ENCODE measurements at places on chromosomes 2 and 18.

- DNase-seq, result no peak
These were observed 535.8 kb downstream of the GALR1 start for GRCh38 chr18:77785415-77785975.

DNA sequence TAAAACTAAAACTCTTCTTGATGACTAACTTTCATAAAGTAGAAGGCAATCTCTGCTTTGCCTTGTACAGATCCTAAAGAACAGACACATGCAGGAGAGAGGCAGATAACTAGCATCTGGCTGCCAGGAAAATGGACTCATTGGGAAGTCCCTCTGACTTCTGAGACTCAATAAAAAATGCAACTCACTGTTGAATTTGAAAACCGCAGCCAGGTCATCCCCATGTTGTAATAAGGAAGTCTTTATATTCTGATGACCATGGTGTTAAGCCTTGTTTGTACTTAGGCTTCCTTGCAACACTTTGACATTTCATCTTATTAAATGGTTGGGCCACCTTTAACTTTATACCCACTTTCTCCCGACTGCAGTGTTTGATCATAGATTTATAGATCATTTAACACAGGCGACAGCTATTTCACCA is 375.1 kb upstream of the KCNH7 start:
- DNase-seq, result peak; percentile 65

GRCh38 chr2:162090109-162090508 is 16.1 kb upstream of the DPP4 start:
- DNase-seq, result no peak

DNA sequence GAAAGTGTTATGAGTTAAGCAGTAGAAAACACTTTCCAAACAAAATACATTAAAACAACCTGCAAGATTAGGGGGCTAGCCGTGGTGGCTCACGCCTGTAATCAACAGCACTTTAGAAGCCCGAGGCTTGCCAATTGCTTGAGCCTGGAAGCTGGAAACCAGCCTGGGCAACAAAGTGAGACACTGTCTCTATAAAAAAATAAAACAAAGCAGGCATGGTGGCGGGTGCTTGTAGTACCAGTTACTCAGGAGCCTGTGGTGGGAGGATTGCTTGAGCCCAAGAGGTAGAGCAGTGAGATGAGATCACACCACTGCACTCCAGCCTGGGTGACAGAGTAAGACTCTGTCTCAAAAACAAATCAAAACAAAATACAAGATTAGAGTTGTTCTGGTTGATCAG is 208.3 kb downstream of the ERBB4 start:
- DNase-seq, result peak; percentile 6

DNA sequence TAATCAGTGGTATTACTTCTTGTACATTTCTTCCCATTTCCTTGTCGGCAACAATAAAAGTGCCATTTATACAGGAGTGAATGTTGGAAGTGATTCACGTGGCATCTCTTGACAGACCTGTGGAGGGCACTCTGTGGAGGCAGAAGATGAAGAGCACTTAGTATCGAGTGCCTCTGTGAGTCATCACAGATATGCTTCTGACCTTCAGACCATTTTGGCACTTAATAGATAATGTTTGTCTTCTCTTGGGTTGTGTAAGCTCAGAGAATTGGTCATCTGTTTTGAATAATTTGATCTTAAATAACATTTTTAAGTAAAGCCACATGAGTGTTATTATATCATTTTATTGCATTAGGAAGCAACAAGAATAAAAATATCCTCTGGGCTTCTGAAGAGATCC is 305.5 kb downstream of the PTPRM start:
- DNase-seq, result peak; percentile 49

DNA sequence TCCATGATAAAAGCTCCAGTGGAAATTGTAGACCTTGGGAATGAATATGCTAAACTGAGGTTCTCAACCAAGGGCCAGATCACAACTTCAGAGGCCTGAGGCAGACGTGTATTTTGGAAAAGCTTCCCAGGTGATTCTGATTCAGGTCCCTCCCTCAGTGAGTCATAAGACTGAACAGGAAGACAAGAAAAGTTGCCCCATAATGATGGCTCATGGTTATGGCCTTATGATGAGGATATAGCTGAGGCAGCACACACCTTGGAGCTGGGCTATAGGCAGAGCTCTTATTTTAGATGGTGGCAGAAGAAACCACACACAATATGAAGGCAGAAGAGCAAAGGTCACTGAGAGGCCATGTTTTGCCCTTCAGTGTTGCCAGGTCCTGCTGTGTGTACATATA is 9.6 kb downstream of the ANTXR1 start:
- peak; percentile 79 for DNase-seq

- DNase-seq, result no peak
These were observed 210.6 kb downstream of the ZNF521 start for GRCh38 chr18:25141399-25141798.

GRCh38 chr18:46700066-46700824 is 43.2 kb upstream of the LOXHD1 start:
- no peak for DNase-seq

DNA sequence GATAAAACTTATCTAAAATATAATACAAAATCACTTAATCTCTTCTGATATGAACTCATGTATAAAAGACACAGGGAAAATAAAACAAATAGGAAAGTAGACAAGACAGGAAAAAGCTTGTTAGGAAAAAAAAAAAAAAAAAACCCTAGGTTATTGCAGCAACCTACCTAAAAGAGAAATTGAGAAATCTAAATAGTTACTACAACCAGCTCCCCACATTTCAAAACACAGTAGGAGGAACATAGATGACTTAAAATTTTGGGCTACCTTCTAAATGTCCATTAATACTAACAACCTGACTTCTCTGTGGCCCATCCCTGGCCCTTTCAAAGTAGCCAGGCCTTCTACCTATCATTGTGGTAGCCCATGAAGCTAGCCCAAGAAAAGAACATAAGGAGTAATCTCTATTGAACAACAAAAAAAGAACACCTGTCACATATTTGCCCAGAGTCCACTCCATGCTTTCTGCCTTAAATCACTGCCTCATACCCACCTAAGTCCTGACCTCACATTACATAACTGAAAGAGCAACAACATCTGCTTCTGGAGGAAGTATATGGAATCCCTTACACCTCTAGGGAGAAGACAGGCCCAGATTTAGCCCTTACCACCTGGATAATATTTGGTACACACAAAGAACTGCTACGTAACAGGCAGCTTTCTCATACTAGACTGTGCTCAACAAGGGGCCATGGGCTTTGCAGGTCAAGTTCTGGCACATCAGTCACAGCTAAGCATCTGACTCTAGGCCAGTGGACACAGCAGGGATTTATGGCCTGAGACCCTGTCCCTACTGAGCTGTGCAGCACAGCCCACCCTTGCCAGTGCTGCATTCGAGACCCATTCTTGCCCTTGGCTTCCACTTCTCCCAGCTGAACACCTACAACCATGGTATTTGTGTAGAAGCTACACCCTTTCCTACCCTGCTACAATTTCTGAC is 8.5 kb downstream of the SUCLG1 start:
- no peak for DNase-seq
